Natural killer cell (primary cell): ENCODE measurements at places on chromosomes 6 and 20. TPM values are rescaled to one million over a fixed set of nuclear protein-coding genes. Genes with fewer than 3 reads are reported as not detected.

Gene TSHZ2
- total RNA-seq, result 1.8 TPM

Gene SNAI1
- total RNA-seq, result 2.1 TPM

Gene SLC22A1
- 3.0 TPM for total RNA-seq

Gene MATN4
- not detected for total RNA-seq

Gene CRISP2
- total RNA-seq, result not detected

Gene KCNG1
- total RNA-seq, result not detected

DNA sequence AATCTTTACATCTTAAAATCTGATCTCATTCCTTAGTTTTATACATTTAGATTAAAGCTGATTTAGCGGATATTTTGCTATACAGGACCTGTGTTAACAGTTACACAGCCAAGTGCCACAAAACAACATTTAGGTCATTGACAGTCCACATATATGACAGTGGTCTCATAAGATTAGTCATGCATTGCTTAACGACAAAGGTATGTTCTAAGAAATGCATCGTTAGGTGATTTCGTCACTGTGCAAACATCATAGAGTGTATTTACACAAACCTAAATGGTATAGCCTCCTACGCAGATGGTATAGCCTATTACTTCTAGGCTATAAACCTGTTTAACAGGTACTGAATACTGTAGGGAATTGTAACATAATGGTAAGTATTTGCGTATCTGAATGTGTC is 21.6 kb downstream of the ADGRG6 start:
- no peak for DNase-seq

DNA sequence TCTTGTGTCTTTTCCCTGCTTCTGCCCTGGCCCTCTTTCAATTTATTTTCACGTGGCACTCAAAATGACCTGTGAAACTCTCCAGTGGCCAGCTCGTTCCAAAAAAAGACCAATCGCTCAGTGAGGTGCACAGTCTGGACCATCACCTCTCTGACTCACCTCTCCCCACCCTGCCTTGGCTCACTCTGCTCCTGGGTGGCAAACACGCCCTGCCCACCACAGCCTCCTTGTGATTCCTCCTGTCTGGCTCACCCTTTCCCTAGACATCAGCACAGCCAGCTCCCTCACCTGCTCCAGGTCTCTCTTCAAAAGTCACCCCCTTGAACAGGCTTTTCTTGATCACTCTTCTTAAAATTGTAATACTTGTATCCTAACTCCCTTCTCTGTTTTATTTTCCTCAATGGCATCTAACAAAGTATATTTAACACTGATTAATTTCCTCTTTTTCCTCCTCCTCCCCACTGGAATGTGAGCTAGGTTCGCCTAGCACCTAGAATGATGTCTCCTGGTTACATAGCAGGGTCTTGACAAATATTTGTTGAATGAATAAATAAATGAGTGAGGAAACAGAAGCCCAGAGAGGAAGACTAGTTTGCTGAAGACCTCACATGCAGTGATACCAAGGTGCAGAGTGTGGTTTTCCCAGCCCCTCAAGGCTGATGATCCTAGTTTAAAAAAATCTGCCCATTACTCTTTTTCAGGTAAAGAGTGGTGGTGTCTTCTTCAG is 109.0 kb downstream of the GJA10 start:
- DNase-seq, result no peak

DNA sequence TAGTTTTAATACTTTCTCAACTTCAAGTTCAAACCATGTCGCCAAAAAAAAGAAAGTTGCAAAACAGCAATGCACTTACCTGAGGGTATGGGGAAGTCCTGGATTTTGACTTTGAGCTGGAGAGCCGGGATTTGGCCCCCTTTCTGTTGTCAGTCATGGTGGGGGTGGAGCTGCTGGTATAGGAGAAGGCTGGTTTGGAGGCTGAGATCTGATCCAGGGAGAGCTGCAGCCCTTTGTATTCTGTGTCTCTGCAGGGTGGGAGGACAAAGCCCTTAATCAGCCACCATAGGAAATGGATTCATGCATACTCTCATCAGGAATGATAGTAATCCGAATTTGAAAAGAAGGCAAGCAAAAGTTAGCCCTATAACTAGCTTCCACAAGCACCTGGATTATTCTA is 44.0 kb downstream of the SIM1 start:
- DNase-seq, result no peak

GRCh38 chr6:72844614-72845013 is 222.8 kb downstream of the KCNQ5 start:
- DNase-seq, result no peak

DNA sequence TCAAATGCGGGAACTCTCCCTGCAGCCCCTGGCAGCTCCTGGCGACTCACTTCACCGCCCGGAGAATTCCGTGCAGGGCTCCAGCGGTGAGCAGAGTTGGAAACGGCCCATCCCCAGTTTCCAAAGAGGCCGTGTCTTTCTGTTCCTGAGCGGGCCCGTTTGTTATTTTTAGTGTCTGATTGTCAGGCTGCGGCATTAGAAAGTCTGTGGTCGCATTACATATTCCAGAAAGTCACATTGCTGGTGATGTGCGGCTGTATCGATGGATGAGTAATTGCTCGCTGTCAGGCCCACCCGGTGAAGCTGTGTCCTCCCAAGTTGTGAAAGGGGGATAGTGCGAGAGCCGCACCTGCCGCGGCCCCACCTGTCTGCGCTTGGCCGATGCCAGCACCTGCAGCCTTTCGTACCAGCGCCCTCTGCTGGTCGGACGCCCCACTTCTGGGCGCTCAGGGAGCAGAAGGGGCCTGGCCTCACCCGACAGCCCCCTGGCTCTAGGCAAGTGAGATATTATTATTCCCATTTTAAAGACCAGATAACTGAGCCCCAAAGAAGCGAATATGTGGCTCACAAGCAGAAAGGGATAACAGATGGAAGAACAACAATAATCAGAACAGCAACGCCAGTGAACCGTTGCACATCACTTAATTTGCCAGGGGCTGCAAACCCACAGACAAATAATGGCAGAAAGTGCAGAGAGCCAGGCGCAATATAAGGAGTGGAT is 244.9 kb downstream of the TSHZ2 start:
- peak; percentile 87 for DNase-seq

DNA sequence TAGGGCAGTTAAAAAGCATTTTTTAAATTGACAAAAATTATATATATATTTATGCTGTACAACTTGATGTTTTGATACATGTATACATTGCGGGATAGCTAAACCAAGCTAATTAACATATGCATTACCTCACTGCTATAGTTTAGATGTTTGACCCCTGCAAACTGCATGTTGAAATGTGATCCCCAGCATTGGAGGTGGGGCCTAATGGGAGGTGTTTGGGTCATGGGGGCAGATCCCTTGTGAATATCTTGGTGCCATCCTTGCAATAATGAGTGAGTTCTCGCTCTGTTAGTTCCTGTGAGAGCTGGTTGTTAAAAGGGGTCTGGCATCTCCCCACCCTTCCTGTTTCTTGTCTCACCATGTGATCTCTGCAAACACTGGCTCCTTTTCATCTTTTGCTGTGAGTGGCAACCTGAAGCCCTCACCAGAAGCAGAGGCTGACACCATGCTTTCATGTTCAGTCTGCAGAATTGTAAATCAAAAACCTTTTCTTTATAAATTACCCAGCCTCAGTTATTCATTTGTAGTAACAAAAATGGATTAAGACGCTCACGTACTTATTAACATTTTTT is 111.8 kb downstream of the MCHR2 start:
- peak; percentile 7 for DNase-seq

DNA sequence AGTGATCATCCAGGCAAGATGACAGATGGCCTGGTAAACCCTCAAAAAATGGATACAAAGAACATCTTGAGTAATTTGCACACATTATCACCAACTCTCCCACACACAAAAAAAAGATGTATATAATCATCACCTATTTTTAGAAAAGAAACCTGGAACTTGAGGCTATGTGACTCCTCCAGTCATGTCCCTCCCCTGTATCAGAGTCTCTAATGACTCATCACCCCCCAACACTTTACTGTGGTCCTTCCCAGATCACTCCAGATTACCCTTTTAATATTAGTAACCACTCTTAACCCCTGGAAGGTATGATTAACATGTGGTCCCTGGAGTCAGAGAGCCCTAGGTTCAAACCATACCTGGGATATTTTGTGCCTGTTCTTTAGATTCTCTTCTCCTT is 144.8 kb downstream of the ZNF217 start:
- no peak for DNase-seq

- peak; percentile 32 for DNase-seq
Measured at GRCh38 chr20:12012241-12013222, 94.8 kb downstream of the BTBD3 start.

DNA sequence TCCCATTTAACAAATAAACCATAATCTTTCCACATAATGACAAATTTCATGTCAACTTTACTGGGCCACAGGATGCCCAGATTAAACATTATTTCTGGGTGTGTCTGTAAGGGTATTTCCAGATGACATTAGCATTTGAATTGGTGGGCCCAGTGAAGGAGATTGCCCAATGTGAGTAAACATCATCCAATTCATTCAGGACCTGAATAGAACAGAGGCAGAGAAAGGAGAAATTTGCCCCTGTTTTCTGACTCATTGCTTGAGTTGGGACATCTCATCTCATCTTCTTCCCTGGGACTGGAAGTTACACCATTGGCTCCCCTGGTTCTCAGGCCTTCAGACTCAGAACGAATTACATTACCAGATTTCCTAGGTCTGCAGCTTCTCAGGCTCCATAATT is 142.9 kb downstream of the TPBG start:
- no peak for DNase-seq

DNA sequence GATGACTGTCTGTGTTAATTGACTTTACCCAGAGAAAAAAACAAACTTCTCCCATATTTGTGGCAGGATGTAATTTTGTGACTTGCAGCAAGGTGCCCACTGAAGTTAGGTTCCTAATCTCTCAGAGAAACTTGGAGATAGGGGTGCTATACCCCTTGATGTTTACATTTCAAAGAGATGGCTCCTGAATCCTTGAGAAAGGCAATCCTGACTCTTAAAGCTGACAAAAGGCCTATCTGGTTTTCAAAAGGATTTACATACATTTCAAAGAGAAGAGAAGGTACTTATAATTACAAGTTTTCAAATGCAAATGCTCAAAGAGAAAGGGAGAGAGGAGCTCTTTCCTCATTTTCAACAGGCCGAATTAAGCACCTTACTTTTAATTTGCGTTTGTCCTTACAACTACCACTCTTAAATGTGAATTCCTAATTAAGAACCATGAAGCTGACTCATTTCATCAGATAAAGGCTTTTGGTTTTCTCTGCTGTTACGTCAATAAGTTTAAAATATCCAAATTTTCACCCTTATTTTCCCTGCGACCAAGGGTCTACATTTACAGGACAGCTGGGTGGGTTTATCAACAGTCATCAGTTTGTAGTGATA is 711.8 kb upstream of the MAP3K7 start:
- DNase-seq, result no peak

DNA sequence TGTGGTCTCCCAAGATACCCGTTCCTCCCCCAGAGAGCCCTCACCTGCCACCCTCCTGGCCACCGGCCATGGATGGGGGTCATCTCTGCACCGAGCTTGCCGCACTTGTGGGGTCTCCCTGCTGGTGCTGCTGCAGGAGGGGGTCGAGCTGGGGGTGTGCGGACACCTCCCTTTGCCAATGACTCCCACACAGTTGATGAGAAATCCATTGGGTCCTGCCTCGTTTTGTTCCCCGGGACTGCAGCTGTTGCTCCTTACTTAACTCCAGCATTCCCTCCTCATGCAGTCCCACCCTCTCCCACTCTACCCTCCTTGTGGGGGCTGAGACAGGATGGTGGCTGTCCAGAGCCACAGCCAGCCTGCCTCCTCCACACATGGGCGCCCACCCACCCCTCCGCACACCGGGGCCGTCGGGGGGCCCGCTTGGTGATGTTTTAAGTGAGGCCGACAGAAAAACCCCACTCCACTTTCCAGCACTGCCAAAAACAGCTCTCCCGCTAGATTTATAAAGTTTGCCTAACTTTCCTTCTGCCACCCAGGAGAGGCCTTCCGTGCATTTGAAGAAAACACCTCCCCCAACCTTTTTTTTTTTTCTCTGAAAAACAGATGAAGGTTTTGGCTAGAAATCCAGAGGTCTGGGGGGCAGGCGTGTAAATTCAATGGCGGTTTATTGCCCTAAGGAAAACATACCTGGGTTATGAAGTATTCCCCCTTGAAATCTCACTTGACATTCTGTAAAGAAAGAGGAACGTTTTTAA is 53.5 kb upstream of the APCDD1L start:
- no peak for DNase-seq

GRCh38 chr20:50609438-50609989 is 81.8 kb downstream of the RIPOR3 start:
- DNase-seq, result no peak
